ENCODE measurements at places on chromosomes 5 and 9. TPM values are rescaled to one million over a fixed set of nuclear protein-coding genes. Genes with fewer than 3 reads are reported as not detected.

EIF4EBP3 gene
- 1.1 TPM for polyA plus RNA-seq

DNA sequence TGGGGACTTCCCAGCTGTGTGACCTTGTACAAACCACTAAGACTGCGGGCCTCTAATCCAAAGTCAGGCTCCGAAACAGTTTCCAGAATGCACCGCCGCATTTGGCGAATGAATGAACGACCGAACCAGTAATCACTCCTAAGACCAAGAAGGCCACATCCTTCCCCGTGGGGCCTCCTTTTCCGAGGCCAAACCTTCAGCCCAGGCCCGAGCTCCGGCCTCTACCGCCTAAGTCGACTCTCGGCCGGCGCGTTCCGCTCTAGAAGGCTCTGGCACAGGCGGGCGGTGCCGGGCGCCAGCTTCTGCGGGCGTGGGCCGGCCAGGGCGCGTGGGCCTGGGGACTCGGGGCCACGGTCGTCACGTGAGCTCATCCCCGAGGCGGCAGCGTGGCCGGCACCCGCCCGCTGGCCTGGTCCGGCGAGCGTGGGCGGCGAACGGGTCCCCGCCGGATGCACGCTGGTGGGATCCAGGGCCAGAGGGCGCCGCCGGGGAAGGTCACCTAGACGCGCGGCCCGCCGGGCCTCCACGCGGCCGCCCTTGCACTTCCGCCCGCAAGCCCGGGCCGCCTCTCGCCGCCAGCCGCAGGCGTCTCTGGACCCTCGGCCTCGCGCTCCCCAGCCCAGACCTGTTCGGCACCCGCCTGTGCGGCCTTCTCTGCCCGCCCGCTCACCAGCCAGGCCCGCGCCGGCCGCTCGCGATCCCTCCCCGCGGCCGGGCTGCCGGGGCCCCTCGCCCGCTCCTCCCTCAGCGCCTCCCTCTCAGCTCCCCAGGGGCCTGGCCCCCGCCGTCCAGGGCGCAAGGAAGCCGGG is 754 bp downstream of the VDAC1 start:
- no peaks in the 10 kb centered on the region for H3K27me3 ChIP-seq
- peaks cover 16% of the 10 kb centered on the region for H3K4me1 ChIP-seq
- H3K36me3 ChIP-seq = peaks cover 4% of the 10 kb centered on the region
- peak; percentile 82 for DNase-seq

GRCh38 chr9:9945966-9946365 is 666.8 kb downstream of the PTPRD start:
- no peak overlapping the region for H3K27ac ChIP-seq
- no peaks in the 10 kb centered on the region for H3K27me3 ChIP-seq
- H3K4me3 ChIP-seq = no peak overlapping the region
- DNase-seq = no peak

DNA sequence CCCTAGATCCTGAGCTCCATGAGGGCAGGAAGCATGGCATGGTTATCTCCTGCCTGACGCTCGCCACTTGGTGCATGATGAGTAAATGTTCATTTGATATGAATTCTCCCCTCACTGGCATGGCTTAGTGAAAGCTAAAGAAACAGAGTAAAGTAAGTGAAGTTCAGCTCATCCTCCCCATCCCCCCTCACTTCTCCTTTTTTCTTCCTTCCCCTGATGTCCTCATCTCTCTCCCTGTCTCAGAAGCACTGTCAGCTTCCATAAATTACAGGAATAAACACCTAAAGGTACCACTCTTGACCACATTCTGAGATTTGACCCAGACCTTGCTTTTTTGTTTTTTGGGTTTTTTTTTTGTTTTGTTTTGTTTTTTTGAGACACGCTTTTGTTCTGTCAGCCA is 73.3 kb downstream of the SNX18 start:
- no peak overlapping the region for H3K27ac ChIP-seq
- H3K4me3 ChIP-seq = no peak overlapping the region
- H3K27me3 ChIP-seq = no peaks in the 10 kb centered on the region
- no peak for DNase-seq

- peaks cover 4% of the 10 kb centered on the region for H3K36me3 ChIP-seq
- peak overlapping the region; percentile 57 for H3K27ac ChIP-seq
- peaks cover 16% of the 10 kb centered on the region for H3K4me1 ChIP-seq
These were observed 58.0 kb downstream of the DAP start for GRCh38 chr5:10702911-10703491.
